ENCODE measurements at places on chromosomes 1 and 21.

DNA sequence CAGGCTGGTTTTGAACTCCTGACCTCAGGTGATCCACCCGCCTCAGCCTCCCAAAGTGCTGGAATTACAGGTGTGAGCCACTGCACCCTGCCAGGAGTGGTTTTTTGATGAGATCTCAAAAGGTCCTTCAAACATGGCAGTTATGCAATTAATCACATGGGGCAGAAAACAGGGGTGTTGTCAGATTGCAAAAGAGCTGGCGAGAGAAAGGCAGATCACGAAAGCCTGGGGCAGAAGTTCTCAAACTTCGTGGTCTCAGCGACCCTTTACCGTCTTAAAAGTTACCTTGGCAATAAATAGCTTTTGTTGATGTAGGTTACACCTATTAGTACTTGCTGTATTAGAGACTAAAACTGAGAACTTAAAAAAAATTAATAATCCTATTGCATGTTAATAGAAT lies 16.1 kb downstream of the CNR2 start:
- no peak for DNase-seq

GRCh38 chr1:233393926-233394680 lies 66.6 kb downstream of the MAP3K21 start:
- DNase-seq, result no peak

DNA sequence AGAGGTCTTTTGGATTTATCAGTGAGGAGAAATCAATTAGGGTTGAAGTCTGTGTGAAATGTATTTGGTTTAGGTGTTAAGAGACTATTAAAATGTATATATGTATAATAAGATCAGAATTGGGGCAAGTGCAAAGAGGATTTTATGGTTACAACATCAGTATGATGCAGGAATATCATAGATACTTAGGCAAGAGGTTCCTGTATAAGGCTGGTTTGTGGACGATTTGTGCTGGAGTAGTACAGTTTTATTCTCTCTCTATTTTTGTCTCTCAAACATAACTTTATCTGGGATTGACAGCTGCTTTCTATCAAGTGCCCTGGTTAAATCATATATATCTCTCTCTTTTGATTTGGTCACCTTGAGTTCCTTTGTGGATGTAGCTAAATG lies 142.5 kb downstream of the CTH start:
- no peak for DNase-seq

GRCh38 chr1:98559291-98559690 lies 102.2 kb upstream of the SNX7 start:
- DNase-seq, result no peak

- no peak for DNase-seq
These were observed 38.3 kb upstream of the MAP10 start for GRCh38 chr1:232766904-232767303.

DNA sequence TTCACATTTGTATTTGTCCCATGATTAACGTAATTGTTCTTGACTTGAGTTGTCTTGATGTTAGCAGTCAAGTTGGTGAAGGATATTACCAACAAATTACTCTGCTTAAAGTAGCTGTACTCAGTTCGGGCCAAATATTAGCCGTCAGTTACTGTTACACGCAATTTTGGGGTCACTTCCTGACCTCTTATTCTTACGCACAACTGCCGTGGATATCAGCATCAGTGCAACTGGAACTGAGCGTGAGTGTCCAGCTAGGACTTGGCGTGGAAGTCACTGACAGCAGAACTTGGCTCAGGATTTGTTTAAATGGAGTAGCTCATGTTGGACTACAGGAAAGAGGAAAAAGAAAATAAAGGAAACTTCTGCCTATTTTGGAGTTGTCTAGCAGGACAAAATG lies 56.4 kb downstream of the ADAMTS1 start:
- DNase-seq, result no peak

DNA sequence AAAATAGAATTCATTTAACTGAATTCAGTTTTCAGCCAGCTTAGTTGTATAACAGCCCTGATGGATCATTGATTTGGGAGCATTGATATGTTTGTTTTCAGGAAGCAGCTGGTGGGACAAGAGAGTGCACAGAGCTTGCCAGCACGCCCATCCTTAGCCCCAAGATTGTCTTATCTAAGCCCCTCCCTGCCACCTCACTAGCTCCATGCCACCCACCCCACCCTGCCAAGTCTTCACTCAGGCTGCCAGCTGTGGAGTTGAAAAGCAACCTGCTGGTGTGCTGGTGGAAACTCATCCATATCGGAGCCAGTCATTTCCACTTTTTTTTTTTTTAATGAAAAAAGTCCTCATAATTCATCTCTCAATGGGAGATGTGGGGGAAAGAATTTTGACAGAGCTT lies 11.8 kb downstream of the KIRREL1 start:
- DNase-seq, result no peak

- no peak for DNase-seq
These were observed 9.9 kb upstream of the MAPKAPK2 start for GRCh38 chr1:206674745-206675175.

Measured in activated CD4-positive, alpha-beta T cell treated with anti-CD3 and anti-CD28 coated beads, Interleukin-2, amount 50 U/mL, for 24 hours (primary cell).